Amniotic epithelial cell (primary cell): ENCODE measurements at places on chromosomes 1 and 21.

- DNase-seq: no peak
Observed at GRCh38 chr1:5613900-5614299, 378.3 kb downstream of the NPHP4 start.

DNA sequence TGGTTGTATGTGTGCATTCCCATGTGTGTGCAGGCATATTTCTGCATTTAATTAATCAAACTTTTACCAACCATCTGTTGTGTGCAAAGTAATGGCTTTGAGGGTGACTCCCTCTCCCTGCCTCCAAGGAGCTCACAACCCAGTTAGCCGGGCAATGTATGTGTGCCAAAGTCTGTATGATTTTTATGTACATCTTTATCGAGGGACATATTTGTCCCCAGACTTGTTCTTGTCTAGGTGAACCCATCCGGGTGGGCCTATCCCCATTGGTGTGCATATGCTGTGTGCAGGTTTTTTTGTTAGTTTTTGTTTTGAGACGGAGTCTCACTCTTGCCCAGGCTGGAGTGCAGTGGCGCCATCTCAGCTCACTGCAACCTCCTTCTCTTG lies 1.8 kb downstream of the SYTL1 start:
- no peak for DNase-seq

DNA sequence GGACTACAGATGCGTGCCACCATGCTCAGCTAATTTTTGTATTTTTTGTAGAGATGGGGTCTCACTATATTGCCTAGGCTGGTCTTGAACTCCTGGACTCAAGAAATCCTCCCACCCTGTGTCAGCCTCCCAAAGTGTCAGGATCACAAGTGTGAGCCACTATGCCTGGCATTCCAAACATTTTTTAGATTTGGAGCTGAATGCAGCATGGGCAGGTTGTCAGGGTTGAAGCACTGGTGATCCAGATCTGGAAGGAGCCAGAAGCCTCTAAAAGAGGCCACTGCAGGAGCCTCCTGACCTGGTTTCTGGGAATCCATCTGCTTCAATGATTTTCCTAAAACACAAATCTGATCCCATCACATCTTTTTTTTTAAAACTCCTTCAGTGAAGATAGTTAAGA lies 1.8 kb upstream of the CTPS1 start:
- DNase-seq: no peak

DNA sequence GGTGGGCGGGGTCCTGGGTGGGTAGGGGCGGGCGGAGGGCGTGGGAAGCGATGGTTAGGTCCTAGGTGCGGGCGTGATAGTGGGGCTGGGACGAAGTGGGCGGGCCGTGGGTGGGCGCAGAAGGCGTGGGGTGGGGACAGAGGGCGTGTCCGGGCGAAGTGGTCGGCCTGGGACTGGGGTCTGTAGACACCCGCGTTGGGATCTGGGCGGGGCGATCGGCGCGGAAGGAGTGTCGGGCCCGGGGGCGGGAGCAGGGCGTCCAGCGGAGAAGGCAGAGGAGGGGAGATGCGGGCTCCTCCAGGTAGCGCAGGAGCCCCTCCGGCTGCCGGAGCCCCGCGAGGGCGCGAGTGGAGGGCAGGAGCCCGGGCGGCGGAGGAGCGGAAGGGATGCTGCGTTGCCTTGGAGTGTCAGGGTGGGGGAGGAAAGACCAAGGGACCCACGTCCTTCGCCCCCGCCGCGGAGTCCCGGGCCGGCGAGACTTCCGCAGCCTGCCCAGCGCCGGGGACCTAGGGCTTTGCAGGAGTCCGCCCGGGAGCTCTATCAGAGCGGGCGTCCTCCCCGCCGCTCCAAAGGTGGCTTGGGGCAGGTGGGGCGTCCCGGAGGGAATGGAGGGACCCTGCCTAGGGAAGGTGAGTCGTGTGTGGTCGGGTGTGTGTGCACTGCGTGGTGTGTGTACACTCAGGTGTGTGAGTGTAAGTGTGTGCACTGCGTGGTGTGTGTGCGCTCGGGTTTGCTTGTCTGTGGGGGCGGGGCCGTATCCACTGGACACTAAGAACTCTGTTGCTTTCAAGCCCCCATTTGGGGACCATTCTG lies 27.0 kb upstream of the PRSS38 start:
- DNase-seq: no peak

DNA sequence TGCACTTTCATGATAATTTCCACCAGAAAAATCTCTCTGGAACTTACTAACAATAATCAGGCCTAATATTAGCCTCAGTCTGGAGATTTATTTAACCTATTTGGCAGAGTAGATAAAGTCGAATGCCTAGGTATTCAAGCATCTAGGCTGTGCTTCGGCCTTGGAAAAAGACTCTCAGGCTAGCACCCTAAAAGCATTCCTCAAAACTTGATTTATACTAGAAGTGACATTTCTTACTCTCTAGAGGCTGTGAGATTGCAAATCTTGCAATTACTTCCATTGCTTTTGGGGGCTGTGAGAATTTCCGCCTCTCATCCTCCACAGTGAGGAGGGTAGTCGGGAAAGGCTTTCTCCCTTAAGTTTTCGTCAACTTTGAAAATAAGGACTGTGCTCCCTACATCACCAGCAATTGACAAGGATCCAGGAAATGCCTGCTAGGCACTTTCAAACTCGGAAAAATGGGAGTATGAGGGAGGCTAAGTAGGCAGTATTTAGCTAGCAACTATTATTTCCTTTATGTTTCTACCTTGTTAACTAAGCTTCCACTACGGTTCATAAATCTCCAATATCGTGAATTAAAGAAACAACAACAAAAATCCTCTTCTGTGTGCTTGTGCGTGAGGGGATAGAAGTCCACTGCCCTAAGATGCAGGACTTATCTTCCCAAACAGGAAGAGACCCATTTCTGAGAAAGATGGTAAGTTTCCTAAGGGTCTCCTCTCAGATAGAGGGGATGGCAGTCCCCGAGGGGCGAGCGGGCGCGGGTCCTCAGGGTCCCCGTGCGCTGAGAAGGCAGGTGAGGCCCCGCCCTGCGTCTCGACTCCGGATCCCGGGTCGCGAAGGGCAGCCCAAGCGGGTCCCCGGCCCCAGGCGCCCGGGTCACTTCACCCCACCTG lies 1.1 kb upstream of the LMO4 start:
- DNase-seq: no peak

- peak; percentile 16 for DNase-seq
Observed at GRCh38 chr1:98749152-98749756, 87.7 kb downstream of the SNX7 start.

GRCh38 chr1:19453741-19454201 lies 31.6 kb downstream of the CAPZB start:
- no peak for DNase-seq

DNA sequence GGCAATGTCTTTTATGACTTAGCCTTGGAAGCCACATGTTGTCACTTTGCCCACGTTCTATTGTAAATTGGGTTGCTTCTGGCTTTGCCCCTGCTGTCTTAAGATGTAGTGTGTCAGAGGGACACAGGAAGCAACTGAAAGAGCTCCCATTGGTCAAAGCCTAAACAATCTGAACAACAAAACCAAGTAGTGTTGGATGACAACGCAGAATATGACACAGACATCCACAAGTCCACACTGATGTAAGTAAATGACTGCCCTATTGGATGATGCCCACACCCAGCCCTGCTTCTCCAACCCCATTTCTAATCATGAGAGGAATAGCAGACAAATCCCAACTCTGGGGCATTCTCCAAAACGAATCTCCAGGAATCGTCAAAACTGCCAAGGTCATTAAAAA lies 50.7 kb downstream of the ELF3 start:
- DNase-seq: no peak

- DNase-seq: no peak
Observed at GRCh38 chr1:46309401-46310159, 6.1 kb downstream of the UQCRH start.

DNA sequence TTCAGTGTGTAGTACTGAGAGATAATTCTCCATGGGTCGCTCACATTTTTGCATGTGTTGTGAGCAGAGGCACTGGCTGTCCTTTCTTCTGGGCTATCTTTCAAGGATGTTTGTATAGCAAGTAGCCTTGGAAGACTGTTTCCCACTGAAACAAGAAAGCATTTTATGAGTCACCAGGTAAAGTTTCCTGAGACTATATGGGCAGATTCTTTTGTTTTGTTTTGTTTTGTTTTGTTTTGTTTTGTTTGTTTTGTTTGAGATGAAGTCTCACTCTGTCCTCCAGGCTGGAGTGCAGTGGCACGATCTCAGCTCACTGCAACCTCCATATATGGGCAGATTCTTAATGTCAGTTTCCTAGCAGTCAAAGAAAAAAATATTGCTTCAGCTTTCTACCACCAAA lies 912.6 kb downstream of the TTLL7 start:
- no peak for DNase-seq

- DNase-seq: no peak
Observed at GRCh38 chr1:203311368-203312301, 6.3 kb downstream of the BTG2 start.

- no peak for DNase-seq
Observed at GRCh38 chr1:155037851-155038441, 4.3 kb downstream of the DCST1 start.

DNA sequence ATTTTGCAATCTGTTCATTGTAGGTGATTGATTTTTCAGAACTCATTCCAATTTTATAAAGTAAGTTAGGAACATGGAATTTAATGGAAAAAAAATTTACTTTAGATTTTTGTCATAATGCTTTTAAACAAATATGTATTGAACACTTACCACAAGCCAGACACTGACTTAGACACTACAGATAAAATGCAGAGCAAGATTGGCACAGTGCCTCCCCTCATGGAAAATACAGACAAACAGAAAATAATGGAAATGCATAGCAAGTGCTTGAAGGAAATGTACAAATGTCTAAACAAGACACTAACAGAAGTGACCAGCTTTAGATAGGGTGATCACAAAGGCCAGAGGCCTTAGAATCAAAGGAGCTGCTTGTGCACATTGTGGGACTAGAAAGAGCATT lies 260.5 kb upstream of the ADGRL2 start:
- no peak for DNase-seq

- DNase-seq: peak; percentile 40
Observed at GRCh38 chr1:64669098-64669675, 75.7 kb upstream of the RAVER2 start.

DNA sequence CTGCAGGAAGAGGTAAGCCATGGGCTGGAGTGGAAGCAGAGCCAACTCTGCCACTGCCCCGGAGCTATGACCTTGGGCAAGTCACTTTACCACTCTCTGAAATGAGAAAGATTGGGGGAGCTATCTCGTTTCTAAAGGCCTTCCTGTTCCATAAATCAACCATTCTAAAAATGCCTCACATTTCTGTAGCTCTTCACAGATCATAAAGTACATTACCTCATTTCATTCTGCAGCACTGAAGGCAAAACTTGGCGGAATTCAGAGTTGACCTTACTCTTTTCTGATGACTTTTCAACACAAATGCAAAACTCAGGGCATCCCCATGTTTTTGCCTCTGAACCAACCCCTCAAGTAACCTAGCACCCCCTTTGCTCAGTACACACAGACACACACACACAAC lies 404.0 kb upstream of the NFIA start:
- DNase-seq: no peak

DNA sequence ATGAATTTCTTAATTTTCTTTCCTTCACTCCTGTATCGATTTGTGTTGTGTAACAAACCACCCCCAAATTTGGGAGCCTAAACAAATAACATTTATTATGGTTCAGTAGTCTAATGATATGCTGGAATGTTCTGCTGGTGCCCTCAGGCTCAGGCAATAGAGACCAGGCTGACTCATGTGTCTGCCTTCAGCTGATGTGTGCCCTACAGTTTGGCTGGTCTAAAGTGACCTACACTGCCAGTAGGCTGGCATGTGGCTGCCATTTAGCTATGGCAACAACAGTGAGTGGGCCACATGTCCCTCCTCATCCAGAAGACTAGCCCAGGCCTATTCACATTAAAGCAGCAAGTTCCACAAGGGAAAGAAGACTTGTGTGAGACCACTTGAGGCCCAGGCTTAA lies 115.8 kb downstream of the PTPRC start:
- DNase-seq: no peak

DNA sequence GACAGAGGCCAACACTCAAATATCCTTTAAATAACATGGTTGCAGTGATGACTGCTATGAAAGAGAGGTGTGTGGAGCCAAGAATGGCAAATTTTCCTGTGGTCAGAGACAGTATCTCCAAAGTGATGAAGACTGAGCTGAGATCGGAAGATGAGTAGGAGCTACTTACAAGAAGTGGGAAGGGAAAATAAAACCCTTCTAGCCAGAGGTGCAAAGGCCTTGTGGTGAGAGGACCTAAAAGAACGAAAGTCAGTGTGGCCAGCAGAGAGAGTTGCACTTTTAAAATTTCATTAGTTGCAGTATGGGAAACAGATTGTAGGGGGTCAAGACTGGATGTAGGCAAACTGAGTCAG lies 17.8 kb downstream of the SLAMF7 start:
- no peak for DNase-seq

DNA sequence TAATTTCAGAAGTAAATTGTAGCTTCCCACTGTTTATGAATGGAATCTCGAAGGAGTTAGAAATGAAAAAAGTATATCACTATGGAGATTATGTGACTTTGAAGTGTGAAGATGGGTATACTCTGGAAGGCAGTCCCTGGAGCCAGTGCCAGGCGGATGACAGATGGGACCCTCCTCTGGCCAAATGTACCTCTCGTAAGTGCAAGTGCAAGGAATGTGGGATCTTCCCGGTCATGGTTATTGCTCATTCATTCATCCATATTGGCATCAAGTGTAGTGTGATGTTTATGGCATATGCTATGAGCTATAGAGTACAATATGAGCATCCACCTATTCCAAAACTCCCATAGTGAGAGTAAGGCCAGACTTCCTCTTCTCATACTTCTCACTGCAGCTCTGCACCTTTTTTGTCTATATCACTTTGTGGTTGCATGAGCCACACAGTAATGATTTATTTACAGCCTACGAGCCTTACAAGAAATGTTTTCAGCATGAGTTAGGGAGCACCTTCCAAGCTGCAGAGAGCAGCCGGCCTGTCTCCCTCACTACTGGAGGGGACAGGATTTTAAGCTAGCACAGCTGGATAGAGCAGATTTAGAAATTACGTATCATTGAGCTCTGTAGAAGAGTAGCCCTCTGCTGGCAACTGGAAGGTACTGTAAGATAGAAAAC lies 24.9 kb upstream of the CR1L start:
- DNase-seq: peak; percentile 42

DNA sequence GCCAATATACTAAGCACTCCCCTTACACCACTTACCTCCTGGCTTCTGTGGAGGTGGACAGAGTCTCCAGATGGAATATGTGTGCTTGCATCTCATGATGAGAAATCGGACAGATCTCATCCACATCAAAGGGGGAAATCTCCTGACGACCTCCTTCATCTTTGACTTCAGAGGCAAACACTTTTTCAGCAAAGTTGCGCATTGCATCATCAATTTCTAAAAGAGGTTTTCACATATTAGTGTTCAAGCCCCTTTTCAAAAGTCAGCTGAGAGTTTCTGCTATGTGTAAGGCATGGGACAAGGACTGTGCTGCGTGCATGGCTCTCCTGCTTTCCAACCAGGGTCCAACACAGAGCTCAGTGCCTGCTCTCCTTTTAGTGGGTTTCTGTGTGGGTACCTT lies 6.8 kb downstream of the AMPD1 start:
- DNase-seq: no peak
